ENCODE measurements at places on chromosomes 1 and 21.

- DNase-seq, result no peak
These were observed 66.7 kb upstream of the F3 start for GRCh38 chr1:94608142-94608851.

GRCh38 chr1:78687914-78688313, 38.3 kb downstream of the IFI44 start:
- DNase-seq, result no peak

GRCh38 chr1:230359992-230360668, 66.0 kb downstream of the PGBD5 start:
- no peak for DNase-seq

DNA sequence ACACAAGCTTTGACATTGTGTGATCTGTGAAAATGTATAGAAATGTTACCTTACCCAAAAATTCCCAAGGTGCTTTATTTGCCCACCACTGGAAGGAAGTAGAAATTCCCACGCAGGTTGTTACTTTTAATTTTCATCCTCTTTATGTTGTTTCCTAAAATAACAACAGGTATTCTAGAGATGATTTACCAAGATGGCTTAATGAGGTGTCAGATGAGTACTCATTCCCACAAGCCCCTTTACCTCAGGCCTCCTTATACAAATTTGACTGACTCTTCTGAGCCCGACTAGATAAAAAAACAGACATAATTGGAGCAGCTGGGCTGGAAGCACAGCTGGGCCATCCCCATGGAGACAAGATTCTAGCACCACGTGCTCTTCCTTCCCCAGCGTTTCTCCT, 114.6 kb downstream of the LIPI start:
- DNase-seq, result no peak

- DNase-seq, result no peak
These were observed 102.5 kb downstream of the LAMC2 start for GRCh38 chr1:183288583-183288982.

DNA sequence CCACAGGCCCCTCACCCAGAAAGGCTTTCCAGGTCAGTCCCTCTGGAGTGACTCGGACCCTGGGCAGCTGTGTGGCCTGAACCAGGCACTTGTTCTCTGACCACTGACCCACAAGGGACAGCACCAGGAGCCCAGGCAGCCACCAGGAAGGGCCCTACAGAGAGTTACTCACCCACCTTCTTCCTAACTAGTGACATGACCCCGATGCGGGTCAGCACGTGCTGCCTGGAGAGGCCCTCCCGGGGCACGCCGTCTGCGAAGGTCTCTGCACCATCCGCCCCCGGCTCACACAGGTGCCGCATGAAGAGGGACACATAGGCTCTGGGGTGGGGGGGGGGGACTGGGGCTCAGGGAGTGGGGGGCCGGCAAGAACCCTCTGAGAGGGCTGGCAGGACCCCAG, 55.8 kb downstream of the CHD5 start:
- no peak for DNase-seq

GRCh38 chr1:232587141-232588008, 42.6 kb downstream of the SIPA1L2 start:
- no peak for DNase-seq

DNA sequence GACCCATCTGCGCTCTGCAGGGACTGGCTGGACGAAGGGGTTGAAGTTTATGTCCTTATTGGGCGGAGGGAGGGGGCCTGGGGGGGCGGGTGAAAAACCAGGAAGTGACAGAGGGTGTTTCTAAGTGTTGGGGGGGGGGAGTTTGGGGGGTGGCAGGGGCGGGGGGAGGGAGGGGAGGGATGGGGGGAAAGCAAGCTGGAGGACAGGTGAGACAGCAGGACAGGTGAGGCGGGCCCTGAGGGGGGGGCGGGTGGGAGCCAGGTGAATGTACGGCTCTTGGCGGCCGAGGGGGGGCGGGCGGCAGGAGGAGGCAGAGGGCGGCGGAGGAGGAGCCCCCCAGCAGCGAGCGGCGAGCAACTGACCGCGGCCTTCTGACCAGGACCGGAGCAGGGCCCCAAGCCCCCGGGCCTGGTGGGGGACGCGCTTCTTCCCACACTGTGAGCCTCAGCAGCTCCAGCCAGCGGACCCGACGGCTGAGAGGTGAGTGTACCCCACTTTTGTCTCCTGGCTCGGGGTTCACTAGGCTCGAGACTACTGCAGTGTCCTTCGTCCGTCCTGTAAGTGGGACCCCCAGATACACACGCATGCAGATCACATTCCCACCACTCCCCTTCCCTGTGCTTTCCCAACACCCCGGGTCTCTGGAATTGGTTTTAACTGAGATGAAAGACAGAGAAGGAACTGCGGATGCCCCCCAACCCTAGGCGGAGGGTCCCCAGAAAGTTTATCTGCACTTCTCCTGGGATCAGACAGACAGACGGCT, at the start of gene ZBTB7B:
Gene ZBTB7B (plus strand): TSS at position 339 of the 763 bp plus-strand sequence. CDS start 11,859 bp downstream, outside the sequence.
- no peak for DNase-seq

DNA sequence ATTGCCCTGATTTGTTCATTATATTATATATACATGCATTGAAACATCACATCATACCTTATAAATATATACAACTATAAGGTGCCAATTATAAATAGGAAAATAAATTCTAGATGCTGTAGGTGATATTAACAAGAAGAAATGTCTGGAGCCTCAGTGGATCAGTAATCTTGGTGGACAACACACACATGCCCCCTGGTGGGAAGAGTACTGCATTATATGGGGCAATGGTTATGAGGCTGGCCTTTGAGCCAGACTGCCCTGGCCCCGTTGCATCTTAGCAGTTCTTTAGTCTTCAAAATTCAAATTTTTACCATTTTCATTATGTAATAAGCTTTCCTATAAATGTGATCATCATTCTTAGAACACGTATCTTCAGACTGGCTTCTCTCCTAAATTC, 335.0 kb upstream of the GREM2 start:
- no peak for DNase-seq

DNA sequence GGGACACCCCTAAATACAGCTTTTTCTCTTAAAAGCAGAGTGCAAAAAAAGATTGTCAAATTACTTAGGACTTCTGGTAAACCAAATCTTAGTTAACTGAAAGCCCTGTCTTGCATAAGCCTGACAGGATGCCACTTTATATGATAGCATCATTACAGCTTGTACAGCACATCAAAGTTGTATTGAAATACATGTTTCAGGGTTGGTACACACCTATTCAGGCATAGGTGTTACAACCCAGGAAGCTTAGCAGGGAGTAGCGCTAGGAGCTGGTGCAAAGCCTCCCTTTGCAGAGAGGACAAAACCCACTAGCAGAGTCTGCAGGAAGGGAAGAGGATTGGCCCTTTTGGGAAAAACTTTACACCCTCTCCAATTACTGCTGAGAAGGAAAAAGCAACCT, 258.9 kb upstream of the SGIP1 start:
- DNase-seq, result peak; percentile 60

DNA sequence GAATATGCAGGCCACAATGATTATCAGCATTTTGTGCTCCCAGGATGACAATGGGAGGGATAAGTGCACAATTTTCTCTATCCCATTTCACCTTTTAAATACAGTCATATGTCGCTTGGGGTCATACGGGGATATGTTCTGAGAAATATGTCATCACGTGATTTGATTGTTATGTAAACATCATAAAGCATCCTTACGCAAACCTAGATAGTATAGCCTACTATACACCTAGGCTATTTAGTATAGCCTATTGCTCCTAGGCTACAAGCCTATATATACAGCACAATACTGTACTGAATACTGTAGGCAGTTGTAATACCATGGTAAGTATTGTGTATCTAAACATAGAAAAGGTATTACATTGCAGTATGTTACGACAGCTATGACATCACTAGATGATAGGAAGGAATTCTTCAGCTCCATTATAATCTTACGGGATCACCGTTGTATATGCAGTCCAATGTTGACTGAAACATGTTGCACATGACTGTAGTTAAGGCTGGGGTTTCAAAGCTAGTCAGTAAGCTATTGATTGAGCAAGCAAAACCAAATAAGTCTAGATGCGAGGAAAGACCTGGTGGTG, 18.9 kb downstream of the RUSC1 start:
- DNase-seq, result no peak

DNA sequence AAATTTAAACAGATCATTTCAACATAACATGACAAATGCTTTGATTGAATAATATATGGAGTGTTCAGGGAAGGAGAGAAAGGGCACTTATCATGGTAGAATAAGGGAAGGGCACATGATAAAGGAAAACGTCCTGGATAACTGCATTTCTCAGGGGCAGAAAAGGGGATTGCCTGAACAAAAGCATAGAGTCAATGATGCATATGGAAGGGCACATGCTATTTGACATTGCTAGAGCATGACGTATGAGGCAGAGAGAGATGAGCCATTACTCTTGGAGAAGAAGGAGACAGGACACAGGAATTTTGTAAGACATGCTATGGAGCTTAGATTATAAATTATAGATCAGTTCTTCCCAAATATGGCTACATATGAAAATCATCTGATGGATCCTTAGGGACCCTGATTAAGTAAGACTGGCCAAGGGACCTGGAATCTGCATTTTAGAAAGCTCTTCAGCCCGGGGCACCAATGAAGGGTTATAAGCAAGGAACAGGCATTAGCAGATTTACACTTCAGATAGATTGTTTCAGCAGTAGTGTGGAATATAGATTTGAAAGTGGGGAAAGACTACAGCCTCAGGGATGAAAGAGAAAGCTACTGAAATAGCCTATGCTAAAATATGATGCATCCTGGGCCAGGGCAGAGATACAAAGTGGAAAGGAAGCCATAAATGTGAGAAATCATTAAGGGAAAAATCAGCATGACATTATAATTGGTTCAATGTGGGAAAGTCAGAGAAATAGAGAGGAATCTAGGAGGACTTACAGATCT, 21.3 kb downstream of the FMO2 start:
- DNase-seq, result no peak

- DNase-seq, result peak; percentile 53
These were observed 21.2 kb downstream of the CRNN start for GRCh38 chr1:152392909-152393308.

DNA sequence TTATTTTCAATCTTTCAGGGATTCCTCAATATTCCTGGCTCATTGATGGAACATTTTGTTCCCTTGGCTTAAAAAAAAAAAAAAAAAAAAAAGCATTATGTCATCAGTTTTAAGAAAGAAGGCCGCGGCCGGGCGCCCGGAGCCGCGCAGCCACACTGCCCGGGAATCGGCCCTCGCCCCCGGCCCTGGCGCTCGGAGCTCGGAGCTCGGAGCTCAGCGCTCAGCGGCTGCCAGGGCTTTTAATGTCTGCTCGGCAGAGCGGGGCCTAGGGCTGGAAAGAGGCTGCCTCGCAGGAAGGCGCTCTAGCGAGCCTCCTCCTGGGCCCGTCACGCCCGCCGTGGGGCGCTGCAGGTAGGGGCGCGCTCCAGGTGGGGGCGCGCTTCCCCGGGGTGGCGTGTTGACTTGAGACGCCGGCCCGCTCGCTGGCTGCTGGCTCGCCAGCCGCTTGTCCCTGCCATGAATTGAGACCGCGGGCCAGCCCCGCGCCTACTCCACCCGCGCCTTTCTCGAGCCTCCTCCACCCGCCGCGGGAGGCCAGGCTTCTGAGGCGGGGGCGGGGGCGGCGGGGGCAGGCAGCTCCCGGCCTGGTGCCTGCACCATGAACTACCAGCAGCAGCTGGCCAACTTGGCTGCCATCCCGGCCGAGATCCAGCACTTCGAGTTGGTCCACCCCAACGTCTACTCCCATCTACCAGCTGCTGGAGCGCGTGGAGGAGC, 5.4 kb upstream of the TDRD5 start:
- no peak for DNase-seq

GRCh38 chr1:111754984-111755330, 744 bp upstream of the DDX20 start:
- no peak for DNase-seq

- DNase-seq, result no peak
These were observed 38.2 kb upstream of the WDR26 start for GRCh38 chr1:224472806-224473205.

DNA sequence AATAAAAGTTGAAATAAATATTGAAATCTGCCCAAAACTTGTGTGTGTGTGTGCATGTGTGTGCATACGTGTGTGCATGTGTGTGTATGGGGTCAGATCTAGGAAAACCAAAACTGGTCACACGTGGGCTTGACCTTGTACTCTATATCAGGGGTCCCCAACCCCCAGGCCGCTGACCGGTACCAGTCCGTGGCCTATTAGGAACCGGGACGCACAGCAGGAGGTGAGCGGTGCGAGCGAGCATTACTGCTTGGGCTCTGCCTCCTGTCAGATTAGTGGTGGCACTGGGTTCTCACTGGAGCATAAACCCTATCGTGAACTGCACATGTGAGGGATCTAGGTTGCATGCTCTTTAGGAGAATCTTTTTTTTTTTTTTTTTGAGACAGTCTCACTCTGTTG, 8.7 kb downstream of the DOP1B start:
- no peak for DNase-seq

GRCh38 chr1:23393706-23394105, 24.1 kb upstream of the ZNF436 start:
- DNase-seq, result no peak

DNA sequence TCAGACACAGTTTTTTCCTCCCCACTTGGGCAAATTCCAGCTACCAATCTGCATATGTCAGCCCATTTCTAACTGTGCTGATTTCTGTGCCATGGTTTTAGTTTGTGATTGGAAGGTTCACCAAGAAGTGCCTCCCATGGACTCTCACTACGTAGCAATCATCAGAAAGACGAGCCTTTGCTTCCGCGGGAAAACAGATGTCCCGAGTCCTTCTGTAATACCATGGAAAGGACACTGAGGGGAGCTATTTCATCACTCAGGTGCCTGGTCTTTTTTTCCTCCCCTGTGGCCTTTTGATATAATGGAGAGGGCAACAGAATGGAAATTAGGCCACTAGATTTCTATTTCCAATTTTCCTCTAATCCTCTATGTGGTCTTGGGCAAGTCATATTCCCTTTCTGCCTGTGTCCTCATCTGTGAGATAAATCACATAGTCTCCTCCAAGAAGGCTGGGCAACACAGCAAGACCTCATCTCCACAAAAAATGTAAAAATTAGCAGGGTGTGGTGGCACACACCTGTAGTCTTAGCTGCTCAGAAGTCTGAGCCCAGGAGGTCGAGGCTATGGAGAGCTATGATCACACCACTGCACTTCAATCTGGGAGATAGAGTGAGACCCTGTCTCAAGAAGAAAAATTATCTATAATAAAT, 24.8 kb downstream of the LEMD1 start:
- DNase-seq, result peak; percentile 55

DNA sequence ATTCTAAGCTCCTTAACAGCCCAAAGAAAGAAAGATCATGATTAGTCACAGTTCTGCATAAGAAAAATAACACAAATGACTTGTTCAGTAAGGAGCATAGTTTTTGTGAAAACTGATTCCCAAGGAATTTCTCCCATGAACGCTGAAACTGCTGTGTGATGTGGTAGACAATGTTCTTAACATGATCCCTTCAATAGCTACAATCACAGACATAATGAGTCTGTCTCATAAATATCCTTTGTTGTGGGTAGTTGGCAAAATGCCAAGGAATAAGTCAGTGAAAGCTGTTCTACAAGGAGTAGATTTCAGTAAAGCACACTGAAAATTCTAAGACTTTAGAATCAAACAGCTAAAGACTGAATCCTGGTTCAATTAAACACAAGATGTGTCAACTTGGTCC, 404.8 kb downstream of the HLX start:
- no peak for DNase-seq

GRCh38 chr1:212977781-212978645, 27.7 kb downstream of the VASH2 start:
- no peak for DNase-seq

- no peak for DNase-seq
These were observed 51.1 kb downstream of the LRRC8D start for GRCh38 chr1:89871768-89872473.
